Central memory CD8-positive, alpha-beta T cell (primary cell): ENCODE measurements at places on chromosomes 16 and 17.

- H3K4me1 ChIP-seq: peaks cover 37% of the 10 kb centered on the region
- no peak overlapping the region for H3K27ac ChIP-seq
- H3K36me3 ChIP-seq: peaks cover 84% of the 10 kb centered on the region
- H3K27me3 ChIP-seq: no peaks in the 10 kb centered on the region
- peak overlapping the region; percentile 49 for H3K4me3 ChIP-seq
Measured at GRCh38 chr16:4410335-4411075, 5.9 kb downstream of the CORO7 start.

DNA sequence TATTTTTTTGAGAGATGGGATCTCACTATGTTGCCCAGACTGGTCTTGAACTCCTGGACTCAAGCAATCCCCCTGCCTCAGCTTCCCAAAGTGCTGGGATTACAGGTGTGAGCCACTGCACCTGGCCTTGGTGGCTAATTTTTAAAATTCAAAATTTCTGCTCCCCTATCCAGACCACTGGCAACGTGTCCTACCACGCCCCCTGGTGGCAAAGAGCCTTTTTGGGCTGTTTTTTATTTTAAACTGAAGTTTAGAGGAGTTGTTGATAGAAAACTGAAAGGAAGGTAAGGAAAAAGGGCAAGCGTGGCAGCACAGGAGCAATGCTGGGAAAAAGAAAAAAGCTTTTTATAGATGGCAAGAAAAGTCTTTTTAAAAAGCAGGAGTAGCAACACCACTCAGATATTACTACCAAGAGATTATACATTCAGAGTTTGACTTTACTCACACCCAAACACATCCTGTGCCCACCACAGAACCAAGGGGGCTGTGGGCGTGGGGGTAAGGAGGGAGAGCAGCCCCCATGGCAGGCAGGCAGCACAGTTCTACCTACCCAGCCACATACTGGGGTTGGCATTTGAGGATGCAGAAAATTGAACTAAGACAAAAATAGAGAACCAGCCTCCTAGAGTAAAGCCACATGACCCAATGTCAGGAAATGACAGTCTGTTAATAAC lies 4.2 kb upstream of the MXRA7 start:
- peak overlapping the region; percentile 98 for H3K27ac ChIP-seq
- H3K4me3 ChIP-seq: peak overlapping the region; percentile 56
- H3K4me1 ChIP-seq: peaks cover 40% of the 10 kb centered on the region
- peaks cover 60% of the 10 kb centered on the region for H3K36me3 ChIP-seq
- DNase-seq: peak; percentile 69

GRCh38 chr16:57031156-57031555 lies 41.8 kb downstream of the NLRC5 start:
- peaks cover 53% of the 10 kb centered on the region for H3K36me3 ChIP-seq
- H3K4me3 ChIP-seq: no peak overlapping the region
- DNase-seq: no peak
- no peaks in the 10 kb centered on the region for H3K27me3 ChIP-seq
- H3K27ac ChIP-seq: no peak overlapping the region
- H3K4me1 ChIP-seq: peaks cover 89% of the 10 kb centered on the region

DNA sequence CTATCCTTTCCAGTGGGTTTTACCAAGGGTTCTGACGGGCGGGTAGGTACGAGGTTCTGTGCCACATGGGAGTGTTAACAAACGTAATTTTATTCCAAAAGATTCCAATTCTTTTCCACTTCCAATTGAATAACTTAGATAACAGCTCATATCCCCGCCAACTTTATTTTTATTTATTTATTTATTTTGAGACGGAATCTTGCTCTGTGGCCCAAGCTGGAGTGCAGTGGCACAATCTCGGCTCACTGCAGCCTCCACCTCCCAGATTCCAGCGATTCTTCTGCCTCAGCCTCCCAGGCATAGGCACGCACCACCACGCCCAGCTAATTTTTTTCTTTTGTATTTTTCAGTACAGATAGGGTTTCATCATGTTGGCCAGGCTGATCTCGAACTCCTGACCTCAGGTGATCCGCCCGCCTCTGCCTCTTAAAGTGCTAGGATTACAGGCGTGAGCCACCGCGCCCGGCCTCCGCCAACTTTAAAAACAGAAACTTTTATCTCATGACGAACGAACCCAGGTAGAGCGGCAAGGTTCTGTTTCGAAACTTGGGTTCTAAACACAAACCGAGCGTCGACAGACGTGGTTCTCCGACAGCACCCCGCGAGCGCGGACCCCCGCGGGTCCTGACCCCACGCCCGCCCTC lies 613 bp downstream of the ECI1 start:
- no peaks in the 10 kb centered on the region for H3K4me1 ChIP-seq
- no peak for DNase-seq
- H3K27ac ChIP-seq: peak overlapping the region; percentile 91
- peak overlapping the region; percentile 81 for H3K4me3 ChIP-seq
- H3K27me3 ChIP-seq: no peaks in the 10 kb centered on the region
- H3K36me3 ChIP-seq: peaks cover 40% of the 10 kb centered on the region

DNA sequence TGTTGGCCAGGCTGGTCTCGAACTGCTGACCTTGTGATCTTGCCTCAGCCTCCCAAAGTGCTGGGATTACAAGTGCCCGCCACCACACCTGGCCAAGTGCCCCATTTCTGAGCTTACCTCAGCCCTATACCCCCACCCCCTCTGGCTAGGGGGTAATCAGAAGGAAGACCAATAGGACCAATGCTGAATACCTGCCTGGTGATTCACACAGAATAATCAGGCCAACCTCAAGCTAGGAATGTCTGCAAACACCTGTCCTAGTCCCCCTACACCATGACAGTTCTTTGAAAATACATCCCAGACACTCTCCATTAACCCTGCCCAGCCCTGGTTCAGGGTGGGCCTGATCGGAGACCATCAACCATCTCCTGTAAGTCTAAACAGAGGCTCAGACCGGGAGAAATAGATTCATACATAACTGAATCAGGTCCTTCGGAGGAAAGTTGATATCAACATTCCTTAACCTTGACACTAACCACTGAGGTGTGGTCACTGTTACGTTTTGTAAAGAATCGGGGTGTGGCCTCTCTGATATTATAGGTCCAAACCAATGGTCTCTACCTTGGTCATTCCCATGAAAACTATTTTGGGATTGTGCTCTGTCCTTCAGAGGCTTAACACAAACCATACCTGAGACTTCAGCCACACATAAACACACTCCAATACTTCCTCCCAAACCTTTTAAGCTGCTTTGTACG lies 130.8 kb downstream of the GAS7 start:
- no peaks in the 10 kb centered on the region for H3K36me3 ChIP-seq
- no peaks in the 10 kb centered on the region for H3K27me3 ChIP-seq
- DNase-seq: no peak
- H3K27ac ChIP-seq: peak overlapping the region; percentile 23
- peaks cover 21% of the 10 kb centered on the region for H3K4me1 ChIP-seq
- H3K4me3 ChIP-seq: no peak overlapping the region

GRCh38 chr17:1000597-1001461 lies 3.9 kb downstream of the TIMM22 start:
- H3K27ac ChIP-seq: peak overlapping the region; percentile 65
- DNase-seq: no peak
- H3K36me3 ChIP-seq: peaks cover 38% of the 10 kb centered on the region
- no peaks in the 10 kb centered on the region for H3K27me3 ChIP-seq
- no peak overlapping the region for H3K4me3 ChIP-seq

DNA sequence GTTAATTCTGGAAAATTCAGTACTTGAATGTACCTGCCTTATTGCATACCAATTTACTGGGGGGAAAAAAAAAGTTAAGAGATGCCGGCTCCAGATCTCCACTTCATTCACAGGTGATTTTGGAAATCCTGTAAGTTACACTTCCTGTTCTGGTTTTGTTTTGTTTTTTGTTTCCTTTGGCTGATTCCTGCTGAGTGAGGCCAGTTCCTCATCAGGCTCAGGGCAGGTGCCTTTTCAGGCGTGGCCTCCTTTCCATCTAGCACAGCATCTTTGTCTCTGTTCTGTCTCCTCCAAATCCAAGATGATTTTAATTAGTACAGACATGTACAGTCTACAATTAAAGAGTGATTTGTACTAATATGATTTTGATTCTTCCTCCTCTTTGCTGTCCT lies 19.2 kb downstream of the CYB561 start:
- no peaks in the 10 kb centered on the region for H3K27me3 ChIP-seq
- peaks cover 5% of the 10 kb centered on the region for H3K36me3 ChIP-seq
- H3K4me1 ChIP-seq: peaks cover 32% of the 10 kb centered on the region
- no peak for DNase-seq
- no peak overlapping the region for H3K27ac ChIP-seq
